ENCODE measurements at places on chromosomes 3 and 15. TPM values are rescaled to one million over a fixed set of nuclear protein-coding genes. Genes with fewer than 3 reads are reported as not detected.

DNA sequence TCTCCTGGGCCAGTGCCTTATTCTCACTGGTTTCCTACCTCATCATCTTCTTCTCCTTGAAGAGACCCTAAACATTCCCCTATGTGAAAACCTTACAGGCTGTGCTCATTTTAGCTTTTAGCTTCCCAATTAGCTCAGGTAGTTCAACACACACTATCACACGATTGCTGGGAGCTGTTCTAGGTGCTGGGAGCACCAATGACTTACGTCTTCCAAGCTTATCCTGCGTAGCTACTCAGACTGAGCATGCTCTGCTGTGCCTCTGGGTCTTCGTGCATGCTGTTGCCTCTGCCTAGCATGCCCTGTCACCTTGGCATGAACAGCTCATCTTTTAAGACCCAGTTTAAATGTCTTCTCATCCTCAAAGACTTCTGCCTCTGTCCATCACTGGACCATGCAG is 55.7 kb upstream of the APEH start:
- DNase-seq: no peak

DNA sequence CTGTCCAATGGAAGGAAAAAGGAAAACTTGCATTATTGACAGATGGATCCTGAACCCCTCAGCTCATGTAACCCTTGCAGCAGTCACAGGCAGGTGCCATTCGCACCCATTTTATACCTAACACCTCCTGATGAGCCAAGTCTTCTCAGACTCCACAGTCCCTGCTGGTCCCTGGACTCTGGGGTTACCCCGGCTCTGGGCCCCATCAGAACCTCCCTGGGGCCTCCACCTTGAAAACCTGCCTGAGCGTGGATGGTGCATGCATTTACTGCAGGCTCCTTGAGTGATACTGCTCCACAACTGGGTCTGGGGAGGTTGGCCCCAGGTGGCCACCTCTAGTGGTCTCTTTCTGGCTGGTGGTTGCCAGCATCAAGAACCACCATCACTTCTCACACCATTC is 15.9 kb upstream of the DOCK3 start:
- DNase-seq: no peak

GRCh38 chr15:90881181-90881977 is 2.9 kb upstream of the FES start:
- no peak for DNase-seq

Gene C3orf22
- total RNA-seq: not detected

Gene SEC61A1
- 105 TPM for total RNA-seq

Data from breast epithelium (tissue), 4 donors.